ENCODE measurements at places on chromosomes 11 and 22.

DNA sequence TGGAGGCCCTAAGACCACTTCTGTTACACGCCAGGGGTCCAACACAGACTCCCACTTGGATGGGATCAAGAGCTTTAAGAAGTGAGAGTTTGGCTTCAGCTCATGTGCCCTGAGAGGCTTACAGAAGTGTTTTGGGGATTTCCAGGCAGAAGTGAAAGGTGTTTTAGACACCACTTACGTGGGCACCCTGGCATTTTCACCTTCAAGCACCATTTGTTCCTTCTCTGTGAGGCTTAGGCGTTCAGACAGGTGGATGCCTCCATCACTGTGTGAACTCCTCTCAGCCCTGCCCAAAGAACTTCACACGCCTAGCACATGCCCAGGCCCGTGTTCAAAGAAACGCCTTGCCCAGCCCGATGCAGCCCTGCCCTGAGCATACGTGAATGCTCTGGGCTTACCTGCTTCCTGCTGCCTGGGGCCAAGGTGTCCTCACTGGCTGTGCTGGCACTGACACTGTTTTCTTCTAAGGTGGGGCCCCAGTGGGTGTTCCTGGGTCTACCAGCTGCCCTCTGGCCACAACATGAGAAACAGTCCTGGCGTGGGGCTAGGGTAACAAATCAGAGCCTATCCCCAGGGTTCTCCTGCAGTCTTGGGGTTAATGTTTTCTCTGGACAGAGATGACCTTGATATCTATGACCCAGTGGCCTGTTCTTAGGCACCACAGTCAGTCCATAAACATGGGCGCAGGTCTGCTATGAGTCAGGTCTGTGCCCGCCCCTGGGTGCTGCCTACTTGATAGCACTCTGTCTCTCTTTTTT, 34.0 kb downstream of the AMPD3 start:
- no peak for DNase-seq

DNA sequence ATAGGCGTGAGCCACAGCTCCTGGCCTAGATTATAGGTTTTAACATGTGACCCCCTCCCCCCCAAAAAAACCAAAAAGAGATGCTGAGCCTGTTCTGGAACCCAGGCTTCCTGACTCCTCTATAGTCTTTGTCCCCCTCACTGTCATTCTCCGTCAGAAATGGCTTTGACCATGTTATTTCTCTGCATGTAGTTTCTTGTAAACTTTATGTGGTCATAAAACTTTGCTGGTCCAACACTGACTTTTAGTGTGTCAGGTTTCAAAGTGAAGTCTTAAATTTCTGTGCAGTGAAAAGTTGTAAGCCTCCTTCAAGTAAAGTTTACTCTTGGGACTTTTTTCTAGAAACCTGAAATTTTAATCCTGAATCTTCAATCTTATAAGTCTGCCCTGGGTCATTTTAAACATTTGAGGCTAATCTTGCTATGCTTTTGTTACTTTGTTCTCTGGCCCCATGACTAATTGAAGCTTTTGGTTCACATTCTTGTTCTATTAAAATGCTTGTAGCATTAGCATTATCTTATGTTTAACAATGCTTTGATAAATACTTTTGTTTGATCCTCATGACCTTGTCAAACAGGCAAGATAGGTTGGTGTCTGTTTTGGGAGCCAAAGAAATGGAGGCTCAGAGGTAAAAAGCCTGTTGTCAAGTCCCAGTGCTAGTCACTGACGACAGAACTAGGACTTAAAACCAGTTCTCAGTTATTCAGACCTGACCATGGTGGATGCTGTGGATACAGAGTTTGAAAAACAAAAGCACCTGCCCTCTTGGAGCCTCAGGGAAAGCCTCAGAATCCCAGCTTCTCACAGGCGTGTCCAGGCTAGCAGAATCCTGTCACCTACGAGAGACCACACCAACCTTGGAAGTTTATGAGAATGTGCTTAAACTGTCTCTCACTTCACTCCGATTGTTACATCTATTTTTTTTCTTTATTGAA, 87.7 kb upstream of the HORMAD2 start:
- DNase-seq, result no peak

GRCh38 chr11:123454060-123454651, 24.1 kb downstream of the GRAMD1B start:
- no peak for DNase-seq

GRCh38 chr11:7516475-7516874, 2.7 kb downstream of the PPFIBP2 start:
- no peak for DNase-seq

DNA sequence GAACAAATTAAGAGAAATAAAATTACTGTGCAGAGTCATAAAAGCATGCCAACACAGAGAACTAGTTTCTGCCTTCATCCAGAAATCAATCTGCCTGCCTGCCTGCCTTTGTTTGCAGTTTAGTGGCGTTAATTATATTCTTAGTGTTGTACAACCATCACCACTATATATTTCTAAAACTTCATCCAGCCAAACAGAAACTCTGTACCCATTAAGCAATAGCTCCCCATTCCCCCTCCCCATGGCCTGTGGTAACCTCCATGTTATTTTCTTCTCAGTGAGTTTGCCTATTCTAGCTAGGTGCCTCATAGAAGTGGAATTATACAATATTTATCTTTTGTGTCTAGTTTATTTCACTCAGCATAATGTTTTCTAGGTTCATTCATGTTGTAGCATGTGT, 183.2 kb upstream of the TBCEL start:
- DNase-seq, result no peak

GRCh38 chr11:12112750-12113149, 2.4 kb downstream of the MICAL2 start:
- no peak for DNase-seq

DNA sequence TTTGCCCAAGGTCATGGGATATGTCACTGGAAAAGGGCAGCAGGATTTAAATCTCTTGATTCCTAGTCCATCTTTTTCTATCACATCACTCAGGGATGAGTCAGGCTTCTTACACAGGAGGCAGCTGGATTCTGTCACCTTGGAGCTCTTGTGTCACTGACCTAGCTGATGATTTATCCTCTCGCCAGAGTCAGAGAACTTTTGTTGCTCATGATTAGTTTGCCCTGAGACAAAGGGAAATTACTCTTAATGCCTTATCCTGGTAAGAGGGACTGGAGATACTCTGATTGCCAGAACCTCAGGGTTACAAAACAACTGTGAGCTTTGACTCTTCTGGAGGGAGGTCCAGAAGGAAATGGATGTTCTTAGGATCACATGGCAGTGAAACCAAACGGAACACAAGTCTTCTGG, 10.1 kb downstream of the COA4 start:
- no peak for DNase-seq

GRCh38 chr22:39469681-39470450, 13.1 kb downstream of the MGAT3 start:
- DNase-seq, result no peak

GRCh38 chr22:43080616-43081015, 8.6 kb downstream of the TTLL1 start:
- DNase-seq, result no peak

DNA sequence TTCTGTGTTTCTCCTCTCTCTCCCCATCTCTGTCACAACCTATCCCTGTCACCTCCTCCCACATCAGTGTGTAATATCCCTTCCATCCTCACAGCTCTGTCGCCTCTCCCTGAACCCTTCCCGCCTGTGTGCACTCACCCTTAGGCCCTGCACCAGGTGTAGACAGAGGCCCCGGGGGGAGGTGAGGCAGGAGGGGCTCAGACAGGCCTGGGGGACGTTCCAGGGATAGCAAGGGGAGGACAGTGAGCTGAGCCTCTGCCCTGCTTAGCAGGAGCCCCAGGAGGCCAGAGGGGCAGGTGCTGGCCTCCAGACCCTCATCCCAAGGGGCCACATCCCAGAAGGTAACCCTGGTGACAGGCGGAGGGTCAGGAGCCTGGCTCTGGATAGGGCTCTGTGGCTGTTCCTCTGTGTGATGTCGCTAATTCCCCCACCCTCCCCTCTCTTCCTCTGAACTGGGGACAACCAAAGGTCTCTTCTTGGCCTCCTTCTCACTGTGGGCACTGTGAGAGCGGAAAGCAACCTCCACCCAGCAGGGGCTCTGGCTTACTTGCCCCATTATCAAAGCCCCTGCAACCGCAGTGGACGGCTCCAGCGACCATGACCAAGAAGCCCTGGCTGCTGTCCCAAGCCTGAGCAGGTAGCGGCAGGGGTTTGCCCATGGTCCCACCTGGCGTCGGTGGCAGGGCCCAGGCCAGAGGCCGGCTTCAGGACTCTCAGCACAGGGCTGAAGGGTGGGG, 35.7 kb downstream of the KCNJ4 start:
- DNase-seq, result no peak

DNA sequence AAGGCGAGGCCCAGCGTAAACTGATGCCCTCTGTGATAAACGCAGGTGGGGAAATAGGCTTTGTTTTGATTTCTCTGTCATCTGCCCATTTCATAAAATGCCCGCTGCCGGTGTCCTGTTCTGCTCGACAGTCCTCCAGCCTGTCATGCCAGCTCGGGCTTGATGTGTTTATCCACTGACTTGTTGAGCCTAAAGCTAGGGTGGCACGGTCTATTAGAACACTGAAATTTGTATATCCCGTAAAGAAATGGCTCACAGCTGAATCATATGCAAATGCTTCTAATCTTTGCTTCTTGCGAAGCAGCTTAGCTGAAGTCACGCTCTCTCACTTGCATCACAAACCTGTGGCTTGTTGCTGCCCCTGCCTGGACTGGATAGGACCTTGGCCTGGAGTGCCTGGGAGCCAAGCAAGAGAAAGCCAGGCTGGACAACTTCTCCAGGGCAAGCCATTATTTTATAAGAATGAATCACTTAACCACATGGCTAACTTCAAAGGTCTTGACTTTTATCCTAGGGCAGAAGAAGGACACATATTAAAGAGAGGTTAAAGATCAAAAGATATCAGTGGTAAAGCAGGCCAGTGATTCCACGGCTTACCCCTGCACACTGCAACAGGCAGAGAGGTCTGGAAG, 33.1 kb downstream of the EHF start:
- no peak for DNase-seq

DNA sequence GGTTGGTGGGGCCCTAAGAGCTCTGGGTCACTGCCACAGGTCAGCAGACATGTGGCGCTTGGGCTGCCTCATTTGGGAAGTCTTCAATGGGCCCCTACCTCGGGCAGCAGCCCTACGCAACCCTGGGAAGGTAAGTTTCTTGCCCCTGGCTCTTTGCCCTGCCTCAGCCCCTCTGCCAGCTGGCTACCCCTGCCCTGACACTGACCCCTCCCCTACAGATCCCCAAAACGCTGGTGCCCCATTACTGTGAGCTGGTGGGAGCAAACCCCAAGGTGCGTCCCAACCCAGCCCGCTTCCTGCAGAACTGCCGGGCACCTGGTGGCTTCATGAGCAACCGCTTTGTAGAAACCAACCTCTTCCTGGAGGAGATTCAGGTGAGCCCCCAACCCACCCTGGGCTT, 1.9 kb downstream of the SCYL1 start:
- no peak for DNase-seq

DNA sequence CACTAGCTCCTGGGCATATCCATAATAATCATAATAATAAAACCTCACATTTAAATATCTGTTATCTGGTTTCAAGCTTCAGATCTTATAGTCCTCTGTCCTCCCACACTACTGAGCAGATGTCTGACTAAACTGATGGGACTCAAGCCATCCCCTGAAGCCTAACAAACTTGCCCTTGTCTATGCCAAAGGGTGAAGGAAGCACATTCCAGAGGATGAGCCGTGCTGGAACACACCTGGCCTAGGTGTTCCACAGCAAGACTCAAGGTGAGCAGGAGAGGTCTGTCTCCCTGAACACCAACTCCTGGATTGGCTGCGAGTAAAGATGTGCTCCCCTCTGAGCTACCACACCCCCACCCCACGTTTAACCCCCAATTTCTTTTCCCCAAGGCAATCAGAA, 14.7 kb downstream of the SCUBE2 start:
- no peak for DNase-seq

DNA sequence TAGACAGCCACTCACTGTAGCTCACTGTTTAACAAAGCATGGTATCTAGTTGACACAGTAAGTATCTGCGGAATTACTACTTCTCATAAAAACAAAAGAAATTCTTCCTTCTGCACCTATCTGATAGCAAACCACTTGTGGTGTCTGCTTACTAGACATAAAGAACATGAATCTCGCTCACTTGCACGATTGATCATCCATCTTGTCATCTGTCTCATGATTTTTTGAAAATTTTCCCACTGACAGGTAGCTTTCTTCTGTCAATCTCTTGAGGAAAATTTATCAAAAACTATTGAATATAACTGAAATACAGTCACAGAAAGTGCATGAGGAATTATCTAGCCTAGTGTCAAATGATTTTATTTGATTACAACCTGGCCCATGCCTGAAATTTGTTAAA, 291.6 kb upstream of the ANO3 start:
- no peak for DNase-seq

GRCh38 chr11:72924568-72925190, 110.5 kb downstream of the ATG16L2 start:
- no peak for DNase-seq

DNA sequence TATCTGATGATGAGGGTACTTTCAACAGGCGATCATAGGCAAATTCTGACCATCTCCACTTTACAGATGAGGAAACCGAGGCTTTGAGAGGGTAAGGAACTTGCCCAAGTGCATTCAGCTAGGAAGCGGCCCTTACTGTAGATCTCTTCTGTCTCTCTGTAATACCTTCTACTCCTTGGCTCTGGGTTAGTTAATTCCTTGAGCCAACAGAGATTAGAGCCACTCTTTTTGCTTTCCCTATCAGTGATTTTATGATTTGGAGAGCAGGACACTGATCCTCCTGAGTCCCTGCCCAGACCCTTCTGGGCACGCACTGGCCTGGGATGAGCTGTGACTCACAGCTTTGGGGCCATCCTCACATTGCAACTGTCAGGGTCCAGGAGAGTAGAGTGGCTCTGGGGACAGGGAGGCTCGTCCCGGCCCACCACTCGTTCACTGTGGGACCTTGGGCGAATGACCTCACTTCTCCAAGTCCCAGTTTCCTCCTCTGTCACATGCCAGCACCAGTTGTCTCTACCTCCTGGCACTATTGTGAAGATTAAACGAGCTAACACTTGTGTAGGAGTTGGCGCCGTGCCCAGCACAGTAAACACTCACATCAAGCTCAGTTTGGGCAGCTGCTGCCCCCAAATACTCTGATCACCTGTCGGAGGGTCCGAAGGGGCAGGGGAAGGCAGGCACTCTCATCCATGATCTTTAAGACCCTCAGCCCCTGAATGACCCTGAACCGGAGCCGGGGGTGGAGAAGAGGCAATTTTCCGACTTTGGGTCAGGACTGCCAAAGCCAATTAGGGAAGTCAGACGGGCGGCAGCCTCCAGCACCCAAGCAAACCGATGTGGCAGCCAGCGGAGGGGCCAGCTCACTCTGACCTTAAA, 235.0 kb downstream of the MIAT start:
- DNase-seq, result no peak

GRCh38 chr11:18105086-18105801, 638 bp downstream of the SAAL1 start:
- no peak for DNase-seq

- DNase-seq, result no peak
These were observed 3.2 kb upstream of the BIRC2 start for GRCh38 chr11:102343809-102344208.

All from stimulated activated CD8-positive, alpha-beta memory T cell treated with anti-CD3 and anti-CD28 coated beads, Interleukin-12 subunit alpha, Interleukin-12 subunit beta, amount 100 ng/mL, for 4 hours (primary cell).